Fibroblast of skin of scalp (primary cell): ENCODE measurements at places on chromosomes 13 and 19.

DNA sequence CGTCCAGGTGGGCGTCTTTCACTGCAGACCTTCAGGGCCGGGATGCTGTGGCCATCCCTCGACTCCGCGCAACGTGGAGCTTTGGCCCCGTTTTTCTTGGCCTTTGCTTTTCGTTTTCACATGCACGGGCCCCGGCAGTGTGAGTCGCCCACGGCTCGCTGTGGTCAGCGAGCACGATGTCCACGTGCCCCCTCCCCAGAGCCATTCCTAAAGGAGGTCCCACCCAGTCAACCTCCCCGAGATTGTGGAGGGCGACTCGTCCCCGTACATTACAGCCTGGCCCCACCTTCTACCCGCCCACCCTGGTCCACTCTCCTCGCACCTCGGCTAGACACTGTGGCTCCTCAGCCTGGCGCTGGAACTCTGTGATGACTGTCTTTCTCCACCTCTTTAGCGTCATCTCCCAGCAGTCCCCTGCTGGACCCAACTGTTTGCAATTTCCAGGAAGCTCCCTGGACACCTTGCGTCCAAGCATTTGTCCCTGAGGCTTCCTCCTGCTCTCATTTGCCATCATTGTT, 405 bp downstream of the ZNF446 start:
- peak; percentile 7 for DNase-seq

DNA sequence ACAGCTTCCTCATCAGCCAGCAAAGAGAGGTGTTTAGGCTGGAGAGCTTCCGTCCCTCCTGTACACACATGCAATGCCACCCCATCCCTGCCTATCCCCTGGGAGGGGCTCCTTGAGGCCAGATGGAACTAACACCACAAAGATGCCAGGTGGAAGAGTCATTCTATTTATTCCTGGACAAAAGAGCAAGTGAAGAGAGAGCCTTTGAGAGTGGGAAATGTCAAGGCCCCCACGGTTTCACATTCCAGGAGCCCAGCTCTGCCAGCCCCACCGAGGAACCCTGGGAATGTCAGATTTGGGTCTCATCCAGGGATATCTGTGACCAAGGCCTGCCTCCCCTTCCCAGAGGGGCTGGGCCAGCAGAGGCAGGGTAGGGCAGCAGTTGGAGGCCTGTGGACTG, 30.8 kb upstream of the IGFL1 start:
- peak; percentile 32 for DNase-seq

DNA sequence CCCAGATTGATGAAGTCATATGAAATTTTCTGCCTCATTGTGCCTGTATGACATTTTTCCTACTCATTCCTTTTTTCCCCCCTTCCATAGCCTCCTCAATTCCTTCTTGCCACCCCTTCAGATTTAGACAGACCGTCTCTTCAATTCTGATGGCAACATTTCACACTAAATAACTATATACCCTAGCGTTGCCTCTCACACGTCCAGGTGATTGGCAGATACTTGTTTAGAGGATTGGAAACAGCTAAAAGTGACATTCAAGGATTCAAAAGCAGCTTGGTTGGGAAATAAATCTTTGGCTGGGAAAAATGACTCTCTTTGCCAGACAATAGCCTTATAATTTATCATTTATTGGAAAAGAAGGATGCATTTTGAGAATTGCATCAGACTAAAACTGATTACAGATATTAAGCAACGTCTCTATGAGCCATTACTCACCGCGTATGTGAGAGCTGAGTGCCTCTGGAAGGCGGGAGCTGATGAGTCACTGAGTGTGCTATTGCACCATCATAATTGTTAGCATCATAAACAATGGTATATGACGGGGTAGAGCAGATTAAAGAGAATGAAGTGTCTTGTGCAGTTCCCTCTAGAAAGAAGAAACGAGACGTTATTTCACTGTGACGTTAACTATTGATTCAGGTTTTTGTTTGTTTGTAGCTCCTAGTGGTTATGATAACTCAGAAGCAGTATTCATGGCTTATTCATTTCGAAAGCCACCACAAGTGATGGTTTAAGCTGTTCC, 61.1 kb upstream of the FAM216B start:
- DNase-seq = peak; percentile 95

- no peak for DNase-seq
Measured at GRCh38 chr19:33878910-33879810, 82.5 kb downstream of the KCTD15 start.

DNA sequence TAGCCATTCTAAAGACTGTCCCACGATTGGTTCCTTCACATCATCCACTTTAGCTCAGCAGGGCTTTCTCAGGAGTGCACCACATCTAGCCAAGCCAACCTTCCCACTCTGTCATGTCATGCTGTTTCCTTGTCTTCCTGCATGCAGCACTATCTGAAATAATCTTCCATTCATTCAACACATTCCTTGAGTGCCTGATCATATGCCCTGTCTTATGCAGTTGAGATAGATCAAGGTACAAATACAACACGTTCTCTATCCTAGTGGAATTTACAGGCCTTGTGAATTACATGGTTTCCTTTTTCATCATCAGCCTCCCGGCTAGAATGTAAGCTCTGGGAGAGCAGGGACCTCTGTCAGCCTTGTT, 6.8 kb upstream of the MRPS31 start:
- no peak for DNase-seq

DNA sequence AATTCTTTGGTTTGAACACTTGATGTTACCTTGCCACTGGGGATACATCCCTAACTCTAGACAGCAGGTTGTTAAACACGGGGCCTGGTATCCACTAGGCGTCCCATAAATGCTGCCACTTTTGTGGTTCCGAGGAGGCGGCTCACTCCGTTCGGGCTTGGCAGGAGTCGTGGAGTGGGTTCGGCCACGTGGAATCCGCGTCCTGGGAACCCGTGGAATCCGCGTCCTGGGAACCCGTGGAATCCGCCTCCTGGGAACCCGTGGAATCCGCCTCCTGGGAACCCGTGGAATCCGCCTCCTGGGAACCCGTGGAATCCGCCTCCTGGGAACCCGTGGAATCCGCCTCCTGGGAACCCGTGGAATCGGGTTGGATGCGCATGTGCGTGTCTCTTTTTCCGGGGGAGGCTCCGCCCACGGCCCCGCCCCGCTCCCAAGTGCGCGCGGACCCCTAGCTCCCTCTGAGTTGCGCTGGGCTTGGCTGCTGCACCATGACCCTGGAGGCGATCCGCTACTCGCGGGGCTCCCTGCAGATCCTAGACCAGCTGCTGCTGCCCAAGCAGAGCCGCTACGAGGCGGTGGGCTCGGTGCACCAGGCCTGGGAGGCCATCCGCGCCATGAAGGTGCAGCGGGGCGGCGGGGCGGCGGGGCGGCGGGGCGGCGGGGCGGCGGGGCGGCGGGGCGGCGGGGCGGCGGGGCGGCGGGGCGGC, at the start of gene MRI1:
TSS of gene MRI1 (plus strand) at position 422 of the 707 bp plus-strand sequence. CDS start at position 489, 67 bp downstream.
- DNase-seq = peak; percentile 69

DNA sequence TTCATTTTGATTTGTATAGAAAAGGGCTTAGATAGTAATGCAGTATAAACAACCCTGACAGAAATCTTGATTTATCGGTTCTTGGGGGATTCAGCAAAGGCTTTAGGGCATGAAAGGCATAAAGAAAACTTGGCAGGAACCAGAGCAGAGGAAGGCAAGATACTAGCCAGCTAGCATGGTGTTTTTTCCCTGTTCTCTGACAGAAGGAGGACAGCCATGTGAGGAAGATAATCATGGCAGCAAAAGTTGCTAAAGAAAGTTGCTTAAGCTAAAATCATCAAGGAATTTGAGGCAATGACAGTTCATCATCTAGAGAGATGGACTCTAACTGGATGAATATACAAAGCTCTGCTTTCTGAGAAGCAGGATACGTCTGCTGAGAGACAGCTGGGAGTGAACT, 294.1 kb downstream of the KCNRG start:
- DNase-seq = no peak

- DNase-seq = no peak
Measured at GRCh38 chr13:78306519-78307206, 296.7 kb downstream of the POU4F1 start.

GRCh38 chr13:52852444-52852843, 4.0 kb upstream of the PCDH8 start:
- DNase-seq = no peak

- DNase-seq = no peak
Measured at GRCh38 chr19:30171795-30172612, 200.2 kb upstream of the ZNF536 start.

DNA sequence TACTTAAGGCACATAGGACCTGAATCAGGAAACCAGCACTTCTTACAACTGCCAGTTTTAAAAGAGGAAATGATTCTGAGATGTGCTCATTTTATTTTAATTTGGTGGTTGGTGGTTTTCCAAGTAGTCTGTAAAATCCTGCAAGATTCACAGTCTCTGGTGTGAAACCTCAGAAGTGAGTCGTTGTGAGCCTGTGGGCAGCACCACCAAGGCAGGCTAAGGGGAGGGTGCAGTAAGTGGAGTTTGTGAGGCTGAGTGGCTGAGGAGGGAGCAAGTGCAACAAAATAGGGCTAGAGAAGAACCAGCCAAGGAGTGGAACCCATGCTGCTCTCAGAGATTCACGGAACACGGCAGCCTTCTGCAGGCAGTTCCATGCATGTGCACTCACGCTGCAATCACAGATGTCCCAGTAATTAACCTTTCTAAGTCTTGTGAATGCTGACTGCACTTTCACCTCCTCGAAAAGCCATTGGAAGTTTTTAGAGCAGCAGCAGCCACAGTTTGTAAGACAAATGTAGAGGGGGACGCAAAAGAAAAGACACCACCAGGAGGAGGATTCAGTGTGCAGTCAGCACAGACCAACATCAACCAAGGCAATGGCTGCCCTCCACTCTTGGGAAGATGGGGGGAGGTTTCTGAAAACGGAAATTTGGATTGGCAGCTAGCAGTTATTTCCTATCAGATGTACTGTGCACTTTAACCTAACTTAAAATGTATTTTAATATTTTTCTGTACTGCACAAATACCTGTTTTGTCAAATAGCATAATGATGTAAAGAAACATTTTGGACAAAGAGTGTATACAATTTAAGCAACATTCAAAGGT, 44.9 kb downstream of the ESD start:
- peak; percentile 54 for DNase-seq

- DNase-seq = peak; percentile 74
Measured at GRCh38 chr13:104984296-104984818, 1551.1 kb downstream of the EFNB2 start.

- DNase-seq = no peak
Measured at GRCh38 chr13:24234200-24234915, 73.8 kb downstream of the SPATA13 start.

DNA sequence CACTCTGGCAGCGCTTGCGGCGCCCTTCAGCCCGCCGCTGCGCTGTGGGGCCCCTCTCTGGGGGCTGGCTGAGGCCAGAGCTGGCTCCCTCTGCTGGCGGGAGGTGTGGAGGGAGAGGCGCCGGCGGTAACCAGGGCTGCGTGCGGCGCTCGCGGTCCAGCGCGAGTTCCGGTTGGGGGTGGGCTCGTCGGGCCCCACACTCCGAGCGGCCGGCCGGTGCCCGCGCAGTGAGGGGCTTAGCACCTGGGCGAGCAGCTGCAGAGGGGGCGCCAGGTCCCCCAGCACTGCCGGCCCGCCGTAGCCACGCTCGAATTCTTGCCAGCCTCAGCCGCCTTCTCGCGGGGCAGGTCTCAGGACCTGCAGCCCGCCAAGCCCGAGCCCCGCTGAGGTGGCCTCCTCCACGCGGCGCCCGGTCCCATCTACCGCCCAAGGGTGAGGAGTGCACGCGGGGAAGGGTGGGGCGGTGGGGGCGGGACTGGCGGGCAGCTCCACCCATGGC, 879.0 kb upstream of the SLITRK5 start:
- DNase-seq = no peak

GRCh38 chr19:44912854-44913253, 1.6 kb upstream of the APOC1 start:
- no peak for DNase-seq

DNA sequence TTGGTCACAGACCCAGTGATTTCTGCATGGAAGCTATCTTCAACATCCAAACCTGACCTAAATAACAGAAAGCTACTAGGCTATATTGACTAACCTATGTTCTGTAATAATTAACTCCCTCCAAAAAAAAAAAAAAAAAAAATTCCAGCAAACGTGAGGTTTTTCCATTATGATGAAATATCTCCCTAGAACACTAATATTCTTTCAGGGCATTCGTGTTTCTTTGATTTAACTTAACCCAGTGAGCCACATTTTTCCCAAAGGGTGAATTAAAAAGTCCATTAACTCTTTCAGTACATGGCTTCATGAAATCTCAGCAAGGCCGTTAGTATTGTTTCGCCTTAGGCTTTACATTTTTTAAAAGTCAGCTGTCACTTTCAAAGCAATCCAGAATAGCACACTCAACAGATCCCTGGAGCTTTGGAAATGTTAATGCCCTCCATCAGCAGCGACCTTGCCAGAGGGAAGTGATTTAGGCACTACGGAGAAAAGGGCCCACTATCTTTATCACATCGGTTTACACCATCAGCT, 175.8 kb downstream of the DCT start:
- no peak for DNase-seq

DNA sequence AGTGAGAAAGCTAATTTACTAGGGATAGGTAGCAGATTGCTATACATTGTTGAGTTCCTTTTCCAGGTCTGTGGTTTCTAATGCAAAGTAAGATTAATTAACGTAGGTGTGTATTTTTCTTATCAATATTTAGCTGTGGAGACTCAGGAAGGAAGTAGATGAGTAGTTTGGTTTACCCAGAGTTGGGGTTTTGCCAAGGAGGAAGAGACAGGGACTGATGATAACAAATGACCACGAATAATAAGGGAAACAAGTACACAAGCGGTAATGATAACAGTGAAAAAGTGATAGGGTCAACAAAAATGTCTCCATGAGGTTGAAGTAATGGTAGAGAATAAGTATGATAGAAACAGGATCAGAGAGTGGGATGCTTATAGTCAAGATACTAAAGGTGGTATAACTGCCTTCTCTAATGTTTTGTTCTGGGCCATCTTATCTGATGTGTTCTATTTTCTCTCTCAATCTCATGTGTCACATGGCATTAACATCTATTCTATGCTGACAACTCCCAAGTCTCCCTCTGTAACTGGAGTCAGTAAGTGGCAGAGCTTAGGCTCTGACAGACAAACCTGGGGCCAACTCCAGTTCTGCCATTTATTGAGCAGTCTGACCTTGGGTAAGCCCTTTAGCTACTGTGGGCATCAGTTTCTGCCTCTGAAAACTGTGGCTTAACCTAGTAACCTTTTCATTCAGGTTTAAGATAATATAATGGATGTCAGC, 8.8 kb downstream of the OBI1 start:
- DNase-seq = no peak

- DNase-seq = peak; percentile 53
Measured at GRCh38 chr19:16417660-16418596, 53.8 kb downstream of the EPS15L1 start.

- peak; percentile 9 for DNase-seq
Measured at GRCh38 chr19:33343859-33344572, 29.5 kb upstream of the CEBPG start.

DNA sequence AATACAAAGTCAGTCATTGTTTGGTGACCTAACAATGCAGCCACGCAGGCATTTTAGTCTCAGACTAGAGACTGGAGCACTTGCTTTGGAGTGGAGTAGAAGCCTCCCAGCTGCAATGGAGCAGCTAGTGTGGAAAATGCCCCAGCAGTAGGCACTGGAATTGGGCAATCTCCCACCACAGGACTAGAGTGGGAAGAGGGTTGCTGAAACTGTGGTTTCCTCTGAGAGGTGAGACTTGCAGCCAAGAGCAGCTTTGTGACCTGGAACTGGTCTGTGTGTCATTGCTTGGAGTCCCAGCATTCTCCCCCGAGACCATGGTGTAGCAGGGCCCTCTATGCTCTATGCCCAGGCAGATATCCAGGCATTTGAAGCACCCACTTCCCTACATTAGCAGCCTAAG, 556.3 kb downstream of the UQCRFS1 start:
- DNase-seq = no peak

- peak; percentile 97 for DNase-seq
Measured at GRCh38 chr19:35124098-35125060, 8.8 kb downstream of the FXYD3 start.

GRCh38 chr19:46564701-46565100, 36.4 kb upstream of the CALM3 start:
- no peak for DNase-seq
